ENCODE measurements at places on chromosomes 11 and 22.

DNA sequence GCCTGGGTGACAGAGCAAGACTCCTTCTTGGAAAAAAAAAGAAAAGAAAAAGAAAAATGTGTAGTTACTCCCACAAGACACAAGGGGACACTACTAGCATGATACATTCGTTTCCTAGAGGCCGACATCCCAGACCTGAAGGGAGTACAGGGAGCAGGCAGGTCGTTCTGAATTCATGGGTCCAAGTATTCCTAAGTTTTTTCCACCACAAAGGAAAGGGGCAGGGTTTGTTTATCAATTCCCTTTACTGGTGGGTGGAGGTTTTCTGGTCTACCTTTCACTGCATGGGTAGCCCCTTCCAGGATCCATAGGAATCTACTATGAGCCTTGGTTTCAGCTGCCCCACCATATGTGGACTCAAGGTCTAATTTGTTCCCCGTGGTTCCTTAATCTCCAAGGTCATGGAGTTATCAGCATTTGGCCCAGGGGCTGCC is 11.8 kb downstream of the TIGD3 start:
- no peak for DNase-seq

DNA sequence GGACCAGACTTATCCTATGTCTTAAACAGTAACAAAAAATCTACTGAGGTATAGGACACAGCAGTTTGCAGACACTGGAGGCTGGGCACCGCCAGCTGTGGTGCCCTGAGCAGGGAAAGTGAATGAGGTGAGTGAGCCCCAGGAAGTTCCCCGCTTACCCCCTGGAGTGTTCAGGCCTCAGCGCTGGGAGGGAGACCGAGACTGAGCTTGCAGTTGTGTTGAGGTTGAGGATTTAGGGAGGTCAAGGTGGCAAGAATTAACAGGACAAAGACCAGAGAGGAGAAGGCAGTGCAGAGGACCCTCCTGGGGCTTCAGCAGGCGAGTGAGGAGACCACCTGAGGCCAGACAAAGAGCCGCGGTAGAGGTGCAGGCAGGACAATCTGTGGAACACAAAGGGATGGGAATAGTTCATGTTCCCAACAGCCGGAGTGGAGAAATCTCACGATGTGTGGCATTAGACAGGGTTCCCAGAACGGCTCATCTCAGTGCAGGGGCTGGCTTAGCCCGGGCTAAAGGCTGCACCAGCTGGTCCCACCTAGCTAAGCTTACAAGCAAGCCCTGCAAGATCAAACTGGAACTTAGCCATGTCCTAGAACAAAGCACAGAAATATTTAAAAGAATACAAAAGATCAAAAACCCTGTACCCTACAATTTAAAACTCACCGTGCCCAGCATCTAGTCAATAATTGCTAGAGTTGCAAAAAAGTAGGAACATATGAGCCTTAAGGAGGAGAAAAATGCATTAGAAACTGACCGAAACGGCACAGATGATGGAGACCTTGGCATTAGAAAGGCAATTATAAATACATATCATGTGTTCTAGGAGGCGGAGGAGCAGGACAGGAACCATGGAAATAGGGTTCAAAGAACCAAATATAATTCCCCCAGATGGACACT is 47.4 kb upstream of the PITPNB start:
- DNase-seq, result no peak

- no peak for DNase-seq
These were observed 53.0 kb upstream of the LMO2 start for GRCh38 chr11:33944693-33945424.

- no peak for DNase-seq
These were observed 311.6 kb downstream of the AASDHPPT start for GRCh38 chr11:106389101-106389500.

DNA sequence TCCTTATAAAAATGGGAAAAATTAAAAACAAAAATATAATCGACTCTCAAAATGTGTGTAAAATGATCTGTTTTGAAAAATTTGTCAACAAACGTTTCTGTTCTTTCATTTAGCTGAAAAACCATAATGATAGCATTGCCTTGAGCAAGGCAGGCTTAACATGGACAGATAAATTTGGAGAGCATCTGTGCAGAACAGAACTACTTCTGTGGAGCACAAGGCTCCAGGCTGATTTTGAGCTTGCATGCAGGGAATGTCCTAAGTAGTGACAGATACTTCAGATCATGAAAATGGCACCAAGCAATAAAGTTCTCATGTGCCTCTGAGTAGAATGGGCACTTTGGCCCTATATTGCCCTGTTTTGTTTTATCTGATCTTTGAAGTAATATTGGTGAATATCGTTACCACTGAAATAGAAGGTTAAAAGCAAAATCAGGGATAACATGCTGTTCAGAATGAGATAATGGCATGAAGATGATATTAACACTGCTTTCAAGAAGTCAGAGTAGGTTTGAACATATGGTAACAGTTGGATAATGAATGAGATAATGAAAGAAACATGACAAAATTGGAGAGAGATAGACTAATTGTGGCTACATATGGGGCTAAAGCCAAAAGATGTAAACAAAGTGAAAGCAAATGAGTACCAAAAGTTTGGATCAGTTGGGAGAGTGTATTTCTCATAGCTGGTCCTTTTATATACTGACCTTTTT is 730.5 kb upstream of the CCDC179 start:
- no peak for DNase-seq

DNA sequence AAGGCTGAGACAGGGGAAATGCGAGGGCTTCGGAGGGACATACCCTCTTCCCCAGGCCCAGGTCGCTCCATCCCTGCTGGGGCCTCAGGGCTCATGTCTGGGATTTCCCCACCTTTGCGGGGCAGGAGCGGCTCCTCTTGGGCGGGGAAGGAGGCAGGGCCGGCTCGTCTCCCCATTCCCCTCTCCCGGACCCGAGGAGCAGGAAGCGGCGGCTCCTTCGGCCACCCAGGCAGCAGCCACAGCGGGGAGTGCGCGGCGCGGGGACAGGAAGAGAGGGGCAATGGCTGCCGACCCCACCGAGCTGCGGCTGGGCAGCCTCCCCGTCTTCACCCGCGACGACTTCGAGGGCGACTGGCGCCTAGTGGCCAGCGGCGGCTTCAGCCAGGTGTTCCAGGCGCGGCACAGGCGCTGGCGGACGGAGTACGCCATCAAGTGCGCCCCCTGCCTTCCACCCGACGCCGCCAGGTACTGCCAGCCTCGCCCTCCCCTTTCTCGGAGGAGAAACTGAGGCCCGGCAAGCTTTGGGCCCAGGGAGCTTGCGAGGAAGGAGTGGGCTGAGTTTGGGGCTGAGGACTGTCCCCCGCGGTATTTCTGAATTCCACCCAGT is at the start of gene ANKK1:
ANKK1 (plus strand) TSS at position 175 of the 607 bp plus-strand sequence; CDS start at position 281, 106 bp downstream.
- DNase-seq, result no peak

DNA sequence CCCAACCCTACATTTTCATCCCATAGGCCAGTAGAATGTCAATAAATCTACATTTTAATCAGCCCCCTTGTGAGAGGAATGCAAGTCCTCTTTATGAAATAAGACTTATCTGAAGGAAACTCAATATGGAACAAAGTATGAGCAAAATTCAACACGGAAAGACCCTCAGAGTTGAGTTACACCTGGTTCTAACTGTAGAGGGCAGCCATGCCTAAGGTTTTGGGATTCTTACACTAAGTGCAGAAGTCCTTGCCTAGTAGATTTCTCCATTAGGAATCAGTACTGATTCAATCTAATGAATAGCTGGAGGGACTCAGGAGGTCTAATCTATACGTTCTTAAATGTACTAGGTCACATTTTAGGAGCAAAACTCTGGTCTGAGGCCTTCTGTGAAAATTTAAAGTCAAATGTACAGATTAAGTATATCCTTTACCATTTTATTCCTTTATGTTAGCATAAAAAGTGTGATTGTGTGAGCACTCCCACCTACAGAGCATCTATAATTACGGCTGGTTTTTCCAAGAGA is 904.5 kb downstream of the DLG2 start:
- no peak for DNase-seq

DNA sequence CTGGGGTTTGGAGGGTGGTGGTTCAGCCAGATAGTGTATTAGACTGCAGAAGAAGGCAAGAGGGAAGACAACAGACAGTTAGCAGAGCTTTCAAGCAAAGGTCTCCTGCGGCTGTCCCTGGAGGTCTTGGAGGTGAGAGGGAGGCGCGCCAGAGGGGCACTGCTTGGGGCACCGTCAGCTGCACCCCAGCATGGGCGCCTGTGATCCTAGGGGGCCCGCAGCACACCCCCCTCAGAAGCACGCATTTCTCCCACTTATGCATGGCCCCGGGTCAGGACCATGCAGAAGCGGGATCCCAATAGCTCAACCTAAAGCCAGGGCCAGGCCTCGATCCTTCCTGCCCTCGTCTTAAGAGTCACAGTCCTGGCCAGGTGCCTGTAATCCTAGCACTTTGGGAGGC is 26.5 kb downstream of the FGF4 start:
- DNase-seq, result no peak

- DNase-seq, result no peak
These were observed 347.2 kb downstream of the TTC28 start for GRCh38 chr22:28332410-28332809.

DNA sequence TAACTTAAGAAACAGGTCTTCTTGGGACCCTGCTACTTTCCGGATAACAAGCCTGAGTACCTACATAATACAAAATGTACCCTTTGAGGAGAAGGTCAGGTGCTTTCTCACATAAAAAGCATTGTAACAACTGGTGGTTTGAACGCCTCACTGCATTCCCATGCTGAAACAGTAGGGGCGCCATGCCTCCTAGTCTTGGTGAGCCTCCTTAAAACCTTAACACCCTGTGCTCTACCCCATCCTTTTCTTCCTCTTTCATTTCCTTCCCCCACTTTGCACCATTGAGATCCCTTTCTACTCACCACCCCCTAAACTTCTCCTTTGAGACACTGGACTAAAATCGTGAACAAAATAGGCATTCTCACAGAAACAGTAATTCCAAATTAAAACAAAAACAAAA is 729.3 kb downstream of the NTM start:
- no peak for DNase-seq

GRCh38 chr11:113119074-113119473 is 157.9 kb downstream of the NCAM1 start:
- DNase-seq, result no peak

- DNase-seq, result no peak
These were observed 12.7 kb upstream of the IL2RB start for GRCh38 chr22:37162221-37163095.

DNA sequence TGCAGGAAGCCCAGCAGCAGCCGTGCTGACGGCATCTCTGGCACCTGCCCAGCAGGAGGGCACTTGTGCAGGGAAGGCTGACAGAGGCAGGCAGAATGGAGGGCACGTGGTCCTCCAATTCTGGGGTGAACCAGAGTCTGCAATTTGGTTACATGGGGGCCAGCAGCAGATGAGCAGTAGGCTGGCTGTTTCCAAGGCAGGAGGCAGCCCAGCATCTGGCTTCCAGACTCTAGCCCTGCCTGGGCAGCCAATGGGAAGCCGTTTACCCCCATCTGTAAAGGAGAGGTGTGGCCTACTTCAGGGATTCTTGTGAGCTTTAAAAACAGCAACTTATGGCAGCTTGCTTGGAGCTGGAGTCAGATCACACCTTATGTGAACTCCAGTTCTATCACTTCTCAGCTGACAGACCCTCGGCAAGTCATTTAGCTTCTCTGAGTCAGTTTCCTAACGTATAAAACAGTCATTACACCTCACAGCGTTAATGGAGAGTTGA is 27.9 kb upstream of the RASL10A start:
- DNase-seq, result no peak

- no peak for DNase-seq
These were observed 1334.6 kb downstream of the TBC1D22A start for GRCh38 chr22:48096851-48097665.

DNA sequence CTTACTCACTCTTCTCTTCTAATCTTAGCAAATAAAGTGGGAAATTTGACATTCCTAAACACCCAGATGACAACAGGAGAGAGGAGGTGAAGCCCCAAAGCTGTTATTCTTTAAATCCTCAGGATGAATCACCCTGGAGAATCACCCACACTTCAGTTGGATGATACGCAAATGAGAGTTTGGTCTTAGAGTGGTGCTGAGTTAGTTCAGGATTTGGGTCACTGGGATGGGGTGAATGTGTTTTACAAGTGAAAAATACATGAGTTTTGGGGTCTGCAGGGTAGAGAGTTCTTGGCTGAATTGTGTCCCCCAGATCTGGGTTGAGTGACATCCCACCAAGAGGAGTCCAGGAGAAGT is 117.2 kb downstream of the GGTLC2 start:
- no peak for DNase-seq

DNA sequence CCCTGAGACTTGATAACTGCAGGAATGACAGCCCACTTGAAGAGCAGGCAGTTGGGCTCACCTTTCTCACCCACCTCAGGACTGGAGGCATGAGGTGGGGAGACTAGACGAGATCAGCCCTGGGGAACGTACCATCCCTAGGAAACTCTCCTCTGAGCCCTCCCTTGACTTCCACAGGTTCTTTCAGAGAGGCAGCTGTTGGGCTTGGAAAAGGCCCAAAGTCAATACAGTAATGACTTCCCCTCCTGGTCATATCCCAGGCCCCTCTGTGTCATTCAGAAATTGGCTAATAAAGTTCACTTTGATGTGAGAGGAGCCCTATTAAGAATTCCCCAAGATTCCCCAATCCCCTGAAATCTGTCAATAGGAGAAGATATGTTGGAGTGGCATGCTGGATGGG is 5.8 kb upstream of the NECTIN1 start:
- no peak for DNase-seq

GRCh38 chr22:34834059-34834458 is 231.9 kb upstream of the ISX start:
- DNase-seq, result no peak

DNA sequence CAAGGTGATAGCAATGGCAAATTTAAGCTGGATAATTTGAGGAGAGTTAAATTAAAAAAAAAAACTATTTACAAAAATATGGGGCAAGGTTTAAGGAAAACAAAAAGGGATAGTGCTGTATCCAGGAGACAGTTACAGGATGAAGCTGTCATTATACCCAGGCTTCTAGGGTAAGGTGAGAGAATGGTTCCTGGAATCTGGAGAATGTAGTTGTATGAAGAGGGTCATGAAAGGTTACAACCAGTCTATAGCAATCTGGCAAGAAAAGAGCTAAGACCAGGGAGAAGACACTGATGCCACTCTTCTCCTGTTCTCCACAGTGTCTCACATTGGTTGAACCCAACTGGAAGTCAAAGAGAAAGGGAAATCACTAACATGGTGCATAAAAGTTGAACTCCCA is 144.9 kb downstream of the SOX6 start:
- DNase-seq, result no peak

GRCh38 chr11:128201801-128202200 is 385.6 kb downstream of the ETS1 start:
- DNase-seq, result no peak

DNA sequence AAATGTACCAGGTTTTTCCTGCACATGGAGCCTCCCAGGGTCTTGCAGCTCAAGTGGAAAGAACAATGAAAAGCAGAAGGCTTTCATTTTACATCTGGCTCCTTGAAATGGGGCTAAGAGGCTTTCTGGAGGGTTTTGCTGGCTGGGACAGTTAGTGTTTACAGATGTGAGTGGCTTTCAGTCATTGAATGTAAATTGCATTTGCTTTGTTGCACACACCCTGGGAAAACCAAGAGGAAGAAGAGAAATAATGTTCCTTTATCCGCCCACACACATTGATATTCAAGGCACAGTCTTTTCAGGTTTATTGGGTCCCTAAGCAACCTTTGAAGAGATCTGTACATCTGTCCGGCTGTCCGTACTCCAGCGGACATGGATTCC is 144.5 kb downstream of the SPON1 start:
- DNase-seq, result no peak

GRCh38 chr11:17498475-17498874 is 21.8 kb upstream of the ABCC8 start:
- no peak for DNase-seq

GRCh38 chr11:72451831-72452376 is 17.6 kb upstream of the CLPB start:
- no peak for DNase-seq

All from cortex of kidney (tissue), 1 donor.